ENCODE measurements at places on chromosomes 6 and 20.

GRCh38 chr6:139872665-139873064, 498.2 kb upstream of the CITED2 start:
- DNase-seq = no peak

- DNase-seq = no peak
Measured at GRCh38 chr6:98823428-98824161, 10.8 kb upstream of the POU3F2 start.

GRCh38 chr6:111939902-111940301, 66.7 kb upstream of the FYN start:
- no peak for DNase-seq

GRCh38 chr6:32718879-32719278, 22.3 kb upstream of the HLA-DQA2 start:
- no peak for DNase-seq

- DNase-seq = peak; percentile 57
Measured at GRCh38 chr6:31128093-31128676, 7.9 kb upstream of the CDSN start.

GRCh38 chr6:148455225-148455624, 112.6 kb downstream of the SASH1 start:
- no peak for DNase-seq

- DNase-seq = no peak
Measured at GRCh38 chr6:160519133-160519532, 144.9 kb downstream of the LPA start.

- no peak for DNase-seq
Measured at GRCh38 chr6:48032151-48032550, 78.8 kb downstream of the PTCHD4 start.

GRCh38 chr6:109360791-109361190, 21.5 kb downstream of the CD164 start:
- DNase-seq = no peak

DNA sequence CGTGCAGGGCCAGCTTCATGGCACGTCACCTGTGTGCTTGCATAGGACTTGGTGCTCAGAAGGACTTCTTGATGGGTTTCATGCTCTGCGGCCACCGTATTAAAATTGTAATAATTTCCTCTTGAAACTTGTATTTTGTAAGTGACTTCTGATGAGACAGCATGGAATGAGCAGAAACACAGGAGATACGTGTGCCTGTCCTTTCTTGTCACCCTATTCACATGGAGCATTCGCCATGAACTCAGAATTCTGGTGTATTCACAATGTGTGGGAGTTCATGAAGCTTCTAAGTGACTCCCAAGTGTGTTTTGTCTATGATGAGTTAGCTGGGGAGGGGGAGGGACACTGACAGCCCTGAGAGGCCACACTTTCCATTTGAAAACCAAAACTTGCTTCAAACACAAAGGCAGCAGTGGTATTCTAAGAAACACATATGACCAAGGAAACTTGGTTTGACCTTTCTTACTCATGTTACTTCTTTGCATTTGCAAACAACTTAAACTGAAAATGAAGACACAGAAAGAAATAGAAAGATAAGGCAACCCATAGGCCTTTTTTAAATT, 92.1 kb upstream of the NEDD9 start:
- no peak for DNase-seq

GRCh38 chr20:36200451-36200850, 35.8 kb upstream of the AAR2 start:
- DNase-seq = no peak

DNA sequence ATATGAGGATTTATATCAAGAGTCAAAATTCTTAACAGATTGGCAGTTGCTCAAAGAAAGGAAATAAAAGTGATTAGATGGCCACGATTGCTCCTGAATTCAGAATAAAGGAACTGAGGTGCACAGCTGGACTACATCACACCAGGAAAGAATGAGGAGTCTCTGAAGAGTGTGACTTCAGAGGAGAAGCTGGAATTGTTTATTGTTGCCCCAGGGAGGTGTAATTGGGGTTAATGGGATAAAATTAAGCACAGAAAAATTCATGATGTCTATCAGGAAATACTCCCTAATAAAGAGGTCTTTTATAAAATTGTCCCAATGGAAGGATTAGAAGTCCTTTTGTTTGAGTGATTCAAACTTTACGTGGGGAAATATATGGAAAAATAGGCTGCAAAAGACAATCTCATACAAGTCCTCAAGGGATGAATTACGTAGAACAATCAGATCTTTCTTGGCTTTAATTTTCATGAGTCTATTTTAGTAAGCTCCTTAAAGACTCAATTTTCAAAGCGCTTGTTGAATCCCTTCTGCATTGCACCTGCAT, 208.6 kb upstream of the RNF217 start:
- DNase-seq = no peak

GRCh38 chr20:4471221-4471620, 250.5 kb upstream of the PRND start:
- no peak for DNase-seq

DNA sequence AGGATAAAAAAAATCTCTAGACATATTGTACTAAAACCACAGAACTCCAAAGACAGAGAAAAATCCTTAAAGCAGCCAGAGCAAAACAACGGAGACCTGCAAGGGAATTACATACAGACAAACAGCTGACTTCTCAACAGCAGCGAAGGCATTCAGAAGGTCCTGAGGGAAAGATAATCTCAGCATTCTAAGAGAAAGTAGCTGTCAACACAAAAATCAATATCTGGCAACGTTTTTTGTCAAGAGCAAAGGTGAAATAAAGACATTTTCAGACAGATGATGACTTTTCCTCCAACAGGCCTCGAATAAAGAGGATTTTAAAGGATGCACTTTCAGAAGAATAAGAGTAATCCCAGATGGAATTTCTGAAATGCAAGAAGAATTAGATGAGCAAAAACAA, 6.1 kb upstream of the SCGN start:
- DNase-seq = no peak

Measured in CD4-positive, alpha-beta memory T cell (primary cell).